ENCODE measurements at places on chromosomes 16 and 17.

GRCh38 chr17:13601776-13602551, at the start of gene HS3ST3A1:
TSS of gene HS3ST3A1 (minus strand) at chr17:13601929. CDS start at chr17:13601129, 800 bp downstream.
- DNase-seq: no peak

GRCh38 chr17:7479213-7480088, at the start of gene ZBTB4:
TSS of gene ZBTB4 (minus strand) at chr17:7479631. CDS start at chr17:7466801, 12,830 bp downstream.
- DNase-seq: no peak

GRCh38 chr17:39229274-39229913, 3.6 kb upstream of the STAC2 start:
- DNase-seq: no peak

- no peak for DNase-seq
Measured at GRCh38 chr16:81632392-81633146, 146.5 kb upstream of the PLCG2 start.

GRCh38 chr17:50831471-50831928, 3.9 kb upstream of the WFIKKN2 start:
- no peak for DNase-seq

DNA sequence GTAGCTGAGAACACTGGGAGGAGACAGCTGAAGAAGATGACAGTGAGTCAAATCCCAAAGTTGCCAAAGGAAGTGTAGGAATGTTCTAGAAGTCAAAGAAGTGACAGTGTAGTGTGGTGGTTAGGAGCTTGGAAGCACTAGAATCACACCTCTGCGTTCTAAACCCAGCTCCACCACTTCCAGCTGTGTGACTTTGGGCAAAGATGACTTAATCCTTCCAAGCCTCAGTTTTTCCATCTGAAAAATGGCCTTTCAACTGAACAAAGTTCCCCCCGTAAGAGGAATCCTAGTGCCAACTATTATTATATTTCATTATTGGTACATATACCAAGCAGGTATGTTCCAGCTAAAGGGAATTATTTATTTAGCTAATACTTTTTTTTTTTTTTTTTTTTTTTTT, 56.0 kb downstream of the IQCK start:
- DNase-seq: no peak

DNA sequence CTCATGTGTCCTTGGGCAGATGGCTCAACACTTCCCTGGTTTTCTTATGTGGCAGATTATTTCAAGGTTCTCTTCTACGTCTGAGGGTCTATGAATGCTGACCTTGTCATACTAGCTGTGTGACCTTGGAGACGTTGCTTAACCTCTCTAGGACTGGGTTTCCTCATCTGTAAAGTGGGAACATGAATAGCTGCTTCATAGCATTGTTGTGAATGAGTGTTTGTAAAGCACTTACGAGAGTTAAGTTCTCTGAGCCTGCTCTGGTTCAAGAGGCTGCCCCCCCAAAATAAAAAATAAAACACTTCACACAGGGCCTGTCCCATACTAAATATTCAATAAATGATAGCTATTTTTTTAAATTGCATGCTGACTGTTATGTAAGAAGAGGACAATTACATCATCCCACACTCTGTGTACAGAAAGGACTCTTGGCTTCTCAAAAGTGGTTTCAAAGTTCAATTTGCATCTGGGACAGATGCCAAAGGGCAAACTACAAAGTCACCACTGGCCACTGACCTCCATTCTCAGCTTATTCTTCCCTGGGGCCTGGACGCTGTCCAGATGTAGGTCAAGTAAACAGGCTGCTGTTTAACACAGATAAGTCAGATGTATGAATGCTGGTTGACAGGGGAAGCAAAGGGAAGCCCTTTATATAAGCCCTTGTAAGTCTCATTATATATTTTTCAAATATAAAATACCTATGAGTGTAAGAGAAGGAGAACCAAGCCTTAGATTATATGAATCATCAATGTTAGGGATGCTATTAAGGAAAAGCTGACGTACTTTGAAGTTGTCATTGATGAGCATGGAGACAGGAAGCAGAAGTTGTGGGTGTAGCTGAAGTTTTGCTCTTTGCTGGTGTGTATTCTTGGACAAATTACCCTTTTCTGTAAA, 15.4 kb upstream of the NDEL1 start:
- DNase-seq: peak; percentile 42

- DNase-seq: no peak
Measured at GRCh38 chr17:50163843-50164696, 1.7 kb upstream of the SGCA start.

DNA sequence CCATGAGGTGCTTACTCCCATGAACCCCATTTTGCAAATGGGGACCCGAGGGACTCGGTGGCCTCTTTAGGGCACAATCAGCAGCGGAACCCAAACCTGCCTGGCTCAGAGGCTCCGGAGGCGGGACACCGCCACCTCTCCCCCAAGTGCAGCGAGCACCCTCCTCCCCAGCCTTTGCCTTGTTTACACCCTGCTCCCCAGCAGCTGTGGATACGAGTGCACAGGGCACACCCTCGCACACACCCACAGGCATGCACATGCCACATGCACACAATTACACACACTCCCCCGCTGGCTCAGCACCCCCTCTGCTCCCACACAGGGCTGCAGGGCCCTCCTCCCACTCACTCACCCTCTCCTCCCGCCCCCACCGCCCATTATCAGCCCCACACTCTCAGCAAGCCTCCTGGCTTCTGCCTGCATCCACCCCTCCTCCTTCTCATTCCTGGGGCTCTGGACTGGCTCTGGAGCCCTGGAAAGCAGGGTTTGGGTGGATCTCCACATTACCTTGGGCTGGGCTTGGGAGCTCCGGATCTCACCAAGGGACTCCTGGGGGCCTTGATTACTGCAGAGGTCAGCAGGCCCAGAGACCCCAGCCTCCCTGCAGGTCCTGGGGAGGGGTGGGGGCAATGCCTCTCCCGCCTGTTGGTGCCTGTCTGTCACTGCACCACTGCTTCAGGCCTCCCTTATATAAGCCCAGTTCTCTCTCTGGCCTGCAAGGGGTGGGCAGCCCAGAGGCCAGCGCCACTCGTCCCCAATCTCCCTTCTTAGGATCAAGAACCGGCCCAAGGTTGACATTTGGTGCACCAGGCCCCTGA, 6.4 kb downstream of the PDK2 start:
- DNase-seq: no peak

DNA sequence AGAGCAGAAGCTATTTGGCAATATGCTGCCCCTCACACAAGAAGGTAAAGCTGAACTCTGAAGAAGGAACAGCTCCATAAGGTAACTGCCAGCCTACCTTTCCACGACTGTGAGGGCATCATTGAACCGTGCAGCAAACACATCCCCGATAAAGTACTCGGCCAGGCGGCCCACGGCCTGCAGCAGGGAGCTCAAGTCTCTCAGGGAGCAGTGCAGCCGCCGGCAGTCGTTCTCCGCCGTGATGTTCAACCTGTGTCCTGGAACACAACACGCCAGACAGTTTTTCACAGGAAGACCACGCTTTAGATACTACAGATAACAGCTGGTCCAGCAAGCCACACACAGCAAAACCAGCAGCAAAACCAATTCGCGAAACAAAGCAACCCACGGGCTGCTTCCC, 62.1 kb upstream of the GSG1L start:
- DNase-seq: no peak

DNA sequence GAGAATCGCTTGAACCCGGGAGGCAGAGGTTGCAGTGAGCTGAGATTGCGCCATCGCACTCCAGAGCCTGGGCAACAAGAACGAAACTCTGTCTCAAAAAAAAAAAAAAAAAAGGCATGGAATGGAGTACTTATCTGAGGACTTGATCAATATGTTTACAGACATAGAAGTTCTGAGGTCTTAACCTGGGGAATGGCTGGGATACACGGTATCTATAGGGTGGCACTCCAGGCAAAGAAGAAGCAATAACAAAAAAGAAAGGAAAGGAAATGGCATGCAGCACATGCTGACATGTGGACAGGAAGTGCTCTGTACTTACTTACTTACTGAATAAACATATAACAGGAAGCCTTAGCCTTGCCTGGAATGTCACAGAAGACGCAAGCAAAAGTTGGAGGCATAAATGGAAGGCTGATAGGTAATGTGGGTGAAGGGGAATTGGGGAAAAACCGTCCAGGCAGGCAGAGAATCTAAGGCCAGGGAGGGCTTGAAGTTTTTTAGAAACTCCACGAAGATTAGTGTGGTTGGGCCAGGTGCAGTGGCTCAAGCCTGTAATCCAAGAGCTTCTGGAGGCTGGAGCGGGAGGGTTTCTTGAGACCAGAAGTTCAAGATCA, 10.1 kb upstream of the SPOP start:
- no peak for DNase-seq

- DNase-seq: no peak
Measured at GRCh38 chr17:14158707-14159106, 78.0 kb downstream of the CDRT15 start.

DNA sequence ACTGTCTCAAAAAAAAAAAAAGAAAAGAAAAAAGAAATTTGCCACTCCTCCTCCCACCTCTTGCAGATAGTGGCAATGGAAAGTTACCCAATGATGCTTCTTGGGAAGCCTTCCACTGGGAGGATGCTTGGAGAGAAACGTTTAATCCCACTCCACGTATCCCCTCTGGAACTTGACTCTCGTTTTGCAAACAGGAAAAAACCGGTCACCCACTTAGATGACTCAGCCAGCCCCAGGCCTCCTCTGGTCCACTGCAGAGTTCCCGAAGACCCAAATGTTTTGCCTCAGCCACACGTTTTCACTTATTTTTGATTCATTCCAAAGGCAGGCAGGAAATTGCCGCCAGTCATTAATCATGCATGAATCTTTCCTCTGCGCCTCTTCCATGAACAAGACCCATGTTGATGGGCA, 9.3 kb upstream of the TNFRSF17 start:
- DNase-seq: no peak

DNA sequence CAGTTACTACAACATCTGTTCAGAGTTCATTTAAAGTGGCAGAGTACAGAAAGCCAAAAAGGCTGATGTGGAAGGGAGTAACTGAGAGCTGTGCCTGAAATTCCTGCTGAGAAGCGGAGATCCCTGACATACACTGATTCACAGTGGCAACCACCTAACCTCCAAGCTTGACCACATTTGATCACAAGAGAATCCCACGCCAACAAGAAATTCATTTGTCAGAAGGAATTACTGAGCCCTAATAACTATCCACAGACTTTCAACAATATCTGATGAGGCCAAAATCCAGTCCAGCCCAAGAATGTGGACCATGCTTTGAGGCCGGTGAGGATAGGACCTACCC, 168.5 kb upstream of the RPH3AL start:
- no peak for DNase-seq

GRCh38 chr17:39153599-39154051, 2.2 kb upstream of the PLXDC1 start:
- peak; percentile 95 for DNase-seq

GRCh38 chr16:399340-400019, 2.2 kb upstream of the DECR2 start:
- no peak for DNase-seq

Data from pons (tissue), 1 donor.